ENCODE measurements at places on chromosomes 1 and 21. TPM values are rescaled to one million over a fixed set of nuclear protein-coding genes. Genes with fewer than 3 reads are reported as not detected.

- no peak for DNase-seq
Observed at GRCh38 chr1:29083317-29084195, 40.1 kb downstream of the TMEM200B start.

GRCh38 chr1:191174298-191174697, 696.6 kb upstream of the BRINP3 start:
- DNase-seq = peak; percentile 32

DNA sequence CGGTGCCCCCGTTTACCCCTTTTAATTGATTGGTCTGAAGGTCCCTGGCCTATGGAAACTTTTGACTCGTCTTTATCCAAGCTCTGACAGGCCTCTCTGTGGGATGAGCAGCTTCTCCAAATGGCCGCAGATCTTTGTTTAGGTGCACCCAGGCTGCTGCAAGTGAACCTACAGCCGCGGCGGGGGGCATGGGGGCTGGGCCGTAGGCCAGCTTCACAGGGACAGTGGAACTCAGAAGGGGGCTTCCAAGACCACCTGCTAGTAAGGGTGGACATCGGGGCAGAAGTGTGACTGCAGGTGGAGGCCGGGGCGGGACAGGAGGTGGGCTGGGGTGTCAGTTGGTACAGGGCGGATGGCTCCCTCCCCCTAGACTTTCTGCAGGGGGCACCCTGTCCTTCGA, 257.5 kb downstream of the SIPA1L2 start:
- DNase-seq = no peak

- DNase-seq = peak; percentile 28
Observed at GRCh38 chr1:224641030-224641429, 24.9 kb downstream of the CNIH3 start.

GRCh38 chr1:233615571-233615970, 1.7 kb downstream of the KCNK1 start:
- DNase-seq = no peak

DNA sequence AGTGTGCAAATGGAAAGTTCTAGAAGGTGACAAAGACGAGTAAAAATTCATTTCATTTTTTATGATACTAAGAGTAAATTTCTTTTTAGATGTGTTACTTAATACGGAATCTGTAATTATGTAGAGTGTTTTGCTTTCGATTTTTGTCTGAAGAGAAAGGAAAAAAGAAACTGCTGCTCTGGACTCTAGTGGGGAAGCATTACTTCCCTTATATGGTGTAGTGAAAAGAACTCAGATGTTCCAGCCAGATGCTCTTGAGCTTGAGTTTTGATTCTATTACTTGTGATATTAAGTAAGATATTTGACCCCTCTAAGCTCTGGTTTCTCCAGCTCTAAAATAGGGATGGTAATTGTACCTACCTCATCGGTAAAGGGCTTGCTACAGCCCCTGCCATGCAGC, 12.2 kb upstream of the GPR161 start:
- DNase-seq = no peak

GRCh38 chr1:9730096-9730901, 78.8 kb downstream of the PIK3CD start:
- no peak for DNase-seq

BMP8A gene
- polyA plus RNA-seq = 0.69 TPM

MRPL55 gene
- polyA plus RNA-seq = 61.1 TPM
